ENCODE measurements at places on chromosomes 1 and 21. TPM values are rescaled to one million over a fixed set of nuclear protein-coding genes. Genes with fewer than 3 reads are reported as not detected.
A peak's percentile ranks its signal among the peaks of the same experiment; 100 is the strongest.

- no peak overlapping the region for H3K27ac ChIP-seq
- H3K27me3 ChIP-seq: no peaks in the 10 kb centered on the region
- DNase-seq: peak; percentile 50
- H3K4me1 ChIP-seq: peaks cover 6% of the 10 kb centered on the region
- no peaks in the 10 kb centered on the region for H3K36me3 ChIP-seq
Measured at GRCh38 chr1:44036409-44037139, 5.3 kb upstream of the SLC6A9 start.

DNA sequence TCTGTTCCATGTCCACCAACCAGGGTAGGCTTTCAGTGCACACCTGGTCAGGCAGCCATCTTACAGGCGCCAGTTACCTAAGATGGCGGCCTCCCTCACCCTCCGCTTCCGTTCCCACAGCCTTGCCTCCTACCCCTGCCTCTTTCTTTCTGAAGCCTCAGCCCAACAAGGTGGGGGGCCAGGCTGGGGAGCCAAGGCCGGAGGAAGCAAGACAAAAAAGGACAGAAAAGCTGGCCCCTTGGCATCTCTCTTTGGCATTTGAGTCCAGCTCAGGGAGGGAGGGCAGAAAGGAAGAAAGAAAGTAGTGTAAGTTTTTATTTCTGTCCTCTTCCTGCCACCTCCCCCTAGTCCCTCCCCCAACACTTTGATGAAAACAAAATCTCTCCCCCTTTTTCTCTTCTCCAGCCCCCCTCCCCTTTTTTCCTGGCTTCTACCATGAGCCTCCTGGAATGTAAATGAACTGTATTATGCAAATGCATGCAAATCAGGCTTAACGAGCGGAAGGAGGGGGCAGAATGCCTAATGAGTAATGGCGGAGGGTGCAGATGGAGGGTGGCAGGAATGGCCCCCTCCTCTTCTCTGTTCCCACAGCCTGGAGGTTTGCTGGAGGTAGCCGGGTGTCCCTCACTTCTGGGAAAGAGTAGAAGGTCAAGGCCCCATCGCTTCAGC is 43.8 kb downstream of the RHBG start:
- H3K27me3 ChIP-seq: peaks cover 64% of the 10 kb centered on the region
- H3K36me3 ChIP-seq: no peaks in the 10 kb centered on the region
- no peak overlapping the region for H3K4me3 ChIP-seq

GRCh38 chr1:115761601-115762302 is 6.8 kb downstream of the CASQ2 start:
- peaks cover 7% of the 10 kb centered on the region for H3K27me3 ChIP-seq
- DNase-seq: no peak
- H3K36me3 ChIP-seq: no peaks in the 10 kb centered on the region
- no peak overlapping the region for H3K4me3 ChIP-seq
- no peaks in the 10 kb centered on the region for H3K4me1 ChIP-seq

- H3K36me3 ChIP-seq: no peaks in the 10 kb centered on the region
- DNase-seq: no peak
- no peak overlapping the region for H3K27ac ChIP-seq
- H3K4me3 ChIP-seq: no peak overlapping the region
- H3K27me3 ChIP-seq: no peaks in the 10 kb centered on the region
- no peaks in the 10 kb centered on the region for H3K4me1 ChIP-seq
Measured at GRCh38 chr1:238318294-238319110, 427.8 kb upstream of the ZP4 start.

DNA sequence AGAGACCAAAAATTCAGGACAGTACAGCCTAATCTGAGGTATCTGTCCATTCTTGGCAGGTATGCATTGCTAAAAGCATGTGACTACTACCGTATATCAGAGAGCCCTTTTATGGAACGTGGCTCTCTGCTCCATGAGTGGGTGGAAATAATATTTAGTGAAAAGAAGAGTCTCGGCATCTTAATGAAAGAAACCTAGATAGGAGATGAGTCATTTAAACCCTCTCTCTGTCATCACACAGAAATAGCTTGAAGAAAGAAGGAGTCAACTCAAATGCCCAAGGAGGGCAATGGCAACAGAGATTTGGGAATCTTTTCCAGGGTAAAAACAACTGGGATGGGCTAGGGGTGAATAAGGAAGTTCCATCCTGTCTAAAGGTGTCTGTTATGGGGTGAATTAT is 528.2 kb downstream of the SMYD3 start:
- H3K4me3 ChIP-seq: no peak overlapping the region
- DNase-seq: no peak
- no peak overlapping the region for H3K27ac ChIP-seq
- H3K4me1 ChIP-seq: peaks cover 4% of the 10 kb centered on the region
- no peaks in the 10 kb centered on the region for H3K27me3 ChIP-seq

GRCh38 chr1:32786856-32787255 is 30.3 kb downstream of the YARS1 start:
- peaks cover 2% of the 10 kb centered on the region for H3K4me1 ChIP-seq
- H3K27ac ChIP-seq: no peak overlapping the region
- H3K36me3 ChIP-seq: peaks cover 65% of the 10 kb centered on the region
- H3K27me3 ChIP-seq: no peaks in the 10 kb centered on the region

GRCh38 chr21:32415451-32416398 is 3.2 kb downstream of the EVA1C start:
- H3K27ac ChIP-seq: no peak overlapping the region
- no peaks in the 10 kb centered on the region for H3K36me3 ChIP-seq

DNA sequence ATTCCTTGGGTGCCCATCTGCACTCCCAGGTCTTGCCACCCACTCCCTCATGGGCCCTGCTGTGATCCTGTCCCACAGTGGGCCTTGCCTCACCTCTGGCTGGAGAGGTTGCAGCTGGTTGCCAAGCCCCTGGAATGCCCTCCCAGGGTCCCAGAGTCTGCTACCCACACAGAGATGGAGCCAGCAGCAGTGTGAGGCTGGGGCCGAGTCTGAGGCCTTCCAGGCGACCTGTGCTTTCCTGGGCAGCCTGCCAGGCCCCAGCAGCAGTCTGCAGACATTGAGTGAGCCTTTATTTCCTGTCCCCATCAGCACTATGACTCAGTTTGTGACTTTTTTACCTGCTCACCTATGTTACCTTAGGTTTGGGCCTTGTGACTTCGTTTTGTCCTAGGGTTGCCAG is 25.0 kb upstream of the TSPAN2 start:
- no peaks in the 10 kb centered on the region for H3K4me1 ChIP-seq
- H3K4me3 ChIP-seq: no peak overlapping the region
- no peaks in the 10 kb centered on the region for H3K36me3 ChIP-seq
- peaks cover 6% of the 10 kb centered on the region for H3K27me3 ChIP-seq
- H3K27ac ChIP-seq: no peak overlapping the region

DNA sequence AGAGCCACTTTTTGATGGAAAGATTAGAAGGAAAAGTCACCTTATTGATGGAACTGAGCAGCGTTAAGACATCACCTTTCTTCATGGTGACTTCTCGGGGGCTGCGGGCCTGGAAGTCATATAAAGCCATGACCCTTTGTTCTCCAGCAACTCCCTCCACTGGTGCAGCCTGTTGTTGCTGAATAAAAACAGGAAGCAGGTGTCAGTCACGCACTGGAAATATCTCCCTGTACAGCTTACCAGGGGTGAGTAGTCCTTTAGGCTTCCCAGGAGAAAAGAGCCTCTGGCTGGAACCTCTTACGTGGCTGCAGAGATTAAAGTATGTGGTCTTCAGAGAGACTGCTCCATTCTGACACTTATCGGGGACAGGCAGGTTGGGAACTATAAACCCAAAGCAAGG is 31.9 kb downstream of the SPTA1 start:
- no peaks in the 10 kb centered on the region for H3K36me3 ChIP-seq
- H3K27ac ChIP-seq: no peak overlapping the region
- peak overlapping the region; percentile 15 for H3K4me3 ChIP-seq
- H3K4me1 ChIP-seq: peaks cover 25% of the 10 kb centered on the region
- H3K27me3 ChIP-seq: peaks cover 4% of the 10 kb centered on the region
- DNase-seq: no peak

The ITGB3BP gene
- 27.0 TPM for total RNA-seq

The KIF14 gene
- 0.38 TPM for total RNA-seq

The MASP2 gene
- not detected for total RNA-seq

The KLHDC9 gene
- 3.6 TPM for total RNA-seq

The FCRLA gene
- total RNA-seq: 175 TPM

The AMY1A gene
- not detected for total RNA-seq
